ENCODE measurements at places on chromosomes 3 and 15. TPM values are rescaled to one million over a fixed set of nuclear protein-coding genes. Genes with fewer than 3 reads are reported as not detected.

WDR49 gene
- total RNA-seq: 1.5 TPM

ZNF385D gene
- 1.3 TPM for total RNA-seq

DPPA4 gene
- total RNA-seq: not detected

TRIM42 gene
- not detected for total RNA-seq

HMG20A gene
- 49.0 TPM for total RNA-seq

PPARG gene
- 31.2 TPM for total RNA-seq

DNA sequence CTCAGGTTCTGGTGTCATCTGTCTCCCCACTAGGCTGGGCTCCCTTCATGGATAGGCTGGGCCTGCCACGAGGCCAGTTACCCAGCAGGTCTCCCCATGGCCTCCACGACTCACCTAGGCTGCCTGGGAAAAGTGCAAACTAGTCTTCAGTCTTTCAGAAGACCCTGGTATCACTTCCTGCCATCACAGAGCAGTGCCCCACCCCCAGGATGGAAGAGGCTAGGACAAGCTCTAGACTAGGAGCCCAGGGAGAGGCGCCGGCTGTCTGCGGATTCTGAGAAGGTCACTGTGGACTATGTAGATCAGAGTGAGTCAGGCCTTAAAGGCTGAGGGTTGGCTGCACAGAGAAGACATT lies 63.7 kb downstream of the CORO2B start:
- no peak overlapping the region for H3K4me3 ChIP-seq
- DNase-seq: no peak
- H3K27ac ChIP-seq: no peak overlapping the region

DNA sequence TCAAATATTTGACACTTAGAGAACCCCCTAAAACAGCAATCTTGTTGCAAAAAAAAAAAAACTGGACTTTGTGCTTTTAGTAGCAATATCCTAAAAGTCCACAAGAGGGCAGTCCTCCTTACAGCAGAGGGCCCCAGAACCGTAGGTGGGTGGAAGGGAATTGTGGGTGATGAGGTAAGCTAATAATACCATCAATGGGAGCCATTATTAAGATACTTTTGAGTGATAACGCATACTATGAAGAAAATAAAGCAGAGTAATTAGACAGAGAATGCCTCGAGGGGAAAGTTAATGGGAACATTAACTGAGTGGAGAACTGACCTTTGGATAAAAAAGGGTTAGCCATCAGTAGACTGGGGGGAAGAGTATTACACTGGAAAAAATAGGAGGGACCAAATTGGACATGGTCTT lies 229.9 kb downstream of the THRB start:
- peak; percentile 59 for DNase-seq
- H3K27me3 ChIP-seq: no peaks in the 10 kb centered on the region
- peaks cover 20% of the 10 kb centered on the region for H3K4me1 ChIP-seq
- H3K27ac ChIP-seq: no peak overlapping the region
- no peak overlapping the region for H3K4me3 ChIP-seq

DNA sequence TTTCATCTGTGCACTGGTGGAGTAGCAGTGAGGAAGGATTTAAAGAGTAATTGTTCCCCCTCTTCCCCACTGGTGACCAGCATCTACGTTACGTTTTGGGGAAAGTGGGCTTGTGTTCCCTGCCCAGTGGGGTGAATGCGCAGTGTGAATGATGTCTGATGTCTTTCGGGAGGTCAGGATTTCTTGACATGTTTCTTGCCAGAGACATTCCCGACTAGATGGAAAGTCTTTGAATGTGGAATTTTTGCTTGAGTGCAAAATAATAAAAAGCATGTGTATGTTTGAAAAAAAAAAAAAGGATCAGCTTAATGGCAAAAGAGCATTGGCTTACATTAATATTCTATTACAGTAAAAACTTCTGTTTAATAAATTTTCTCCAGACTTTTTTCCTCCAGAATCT lies 632.2 kb downstream of the FOXP1 start:
- H3K4me1 ChIP-seq: peaks cover 12% of the 10 kb centered on the region
- no peaks in the 10 kb centered on the region for H3K36me3 ChIP-seq
- H3K27me3 ChIP-seq: no peaks in the 10 kb centered on the region
- no peak overlapping the region for H3K4me3 ChIP-seq
- H3K27ac ChIP-seq: no peak overlapping the region
- DNase-seq: peak; percentile 27

- H3K27ac ChIP-seq: no peak overlapping the region
- no peaks in the 10 kb centered on the region for H3K27me3 ChIP-seq
- peaks cover 20% of the 10 kb centered on the region for H3K36me3 ChIP-seq
- H3K4me3 ChIP-seq: no peak overlapping the region
- no peaks in the 10 kb centered on the region for H3K4me1 ChIP-seq
- DNase-seq: no peak
Measured at GRCh38 chr15:43144512-43144911, 11.1 kb downstream of the TMEM62 start.

- no peak overlapping the region for H3K4me3 ChIP-seq
- H3K27ac ChIP-seq: no peak overlapping the region
- DNase-seq: no peak
- peaks cover 7% of the 10 kb centered on the region for H3K27me3 ChIP-seq
Measured at GRCh38 chr3:44058868-44059203, 182.8 kb upstream of the TOPAZ1 start.

GRCh38 chr3:59818033-59818918 lies 768.5 kb upstream of the CFAP20DC start:
- no peak overlapping the region for H3K4me3 ChIP-seq
- no peaks in the 10 kb centered on the region for H3K4me1 ChIP-seq
- no peak overlapping the region for H3K27ac ChIP-seq
- no peaks in the 10 kb centered on the region for H3K36me3 ChIP-seq

DNA sequence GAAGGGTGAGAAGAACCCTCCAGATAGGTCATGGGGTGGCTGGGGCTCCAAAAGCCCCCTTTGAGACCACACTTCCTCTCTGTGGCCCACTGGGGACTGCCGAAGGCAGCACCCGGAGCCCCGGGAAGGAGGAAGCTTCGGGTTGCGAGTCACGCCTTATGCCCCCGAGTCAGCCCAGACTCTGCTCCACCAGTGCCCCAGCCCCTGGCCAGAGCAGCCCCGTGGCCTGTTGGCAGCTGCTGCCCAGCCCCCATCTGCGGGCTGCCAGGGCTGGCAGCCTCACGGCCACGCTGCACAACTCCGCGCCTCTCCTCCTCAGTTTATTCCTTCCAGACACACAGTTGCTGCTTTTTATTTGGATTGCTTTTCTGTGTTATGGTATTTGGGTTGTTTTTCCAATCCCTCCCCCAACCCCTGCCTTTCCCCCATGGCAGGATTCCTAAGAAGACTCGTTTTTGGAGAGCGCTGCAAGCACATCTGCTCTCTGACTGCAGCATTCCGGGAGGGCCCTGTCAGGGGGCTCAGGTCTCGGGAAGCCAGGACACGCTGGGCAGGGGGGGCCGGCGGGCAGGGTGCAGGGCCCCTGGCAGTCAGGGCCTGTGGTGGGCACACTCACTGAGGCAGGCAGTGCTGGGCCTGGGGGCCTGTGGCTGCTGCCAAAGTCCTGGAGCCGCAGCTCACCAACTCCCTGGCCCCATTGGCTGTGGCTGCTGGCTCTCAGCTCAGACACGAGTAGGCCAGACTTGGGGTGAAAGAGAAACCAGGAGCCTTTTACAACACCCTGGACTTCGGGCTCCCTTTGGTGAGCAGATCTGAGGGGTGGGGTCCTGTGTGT lies 20.2 kb downstream of the MAGEF1 start:
- H3K27ac ChIP-seq: peak overlapping the region; percentile 55
- H3K27me3 ChIP-seq: no peaks in the 10 kb centered on the region
- no peak overlapping the region for H3K4me3 ChIP-seq
- DNase-seq: peak; percentile 87
- no peaks in the 10 kb centered on the region for H3K36me3 ChIP-seq

GRCh38 chr15:35289024-35289617 lies 204.0 kb upstream of the NANOGP8 start:
- no peaks in the 10 kb centered on the region for H3K27me3 ChIP-seq
- DNase-seq: peak; percentile 83
- no peak overlapping the region for H3K4me3 ChIP-seq
- no peaks in the 10 kb centered on the region for H3K4me1 ChIP-seq
- H3K36me3 ChIP-seq: no peaks in the 10 kb centered on the region

DNA sequence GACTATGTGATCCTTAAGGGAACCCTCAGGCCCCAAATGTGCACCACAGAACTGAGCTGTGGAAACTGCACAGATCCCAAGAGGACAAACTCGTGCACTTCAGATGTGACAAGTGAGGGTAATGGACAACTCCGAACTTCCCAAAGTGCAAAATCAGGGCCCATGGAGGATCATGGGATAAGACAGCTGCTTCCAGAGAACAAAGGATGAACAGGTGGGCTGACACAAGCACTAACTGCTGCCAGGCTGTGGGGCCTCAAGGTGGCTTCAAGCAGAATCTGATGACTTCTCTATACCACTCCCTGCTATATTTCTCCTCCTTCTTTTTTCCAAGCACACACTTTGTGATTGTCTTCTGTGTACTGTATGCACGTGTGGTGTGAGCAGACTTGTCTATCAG lies 5.4 kb downstream of the TARS3 start:
- H3K4me3 ChIP-seq: no peak overlapping the region
- H3K4me1 ChIP-seq: no peaks in the 10 kb centered on the region
- H3K27ac ChIP-seq: no peak overlapping the region
- peaks cover 54% of the 10 kb centered on the region for H3K36me3 ChIP-seq
- no peaks in the 10 kb centered on the region for H3K27me3 ChIP-seq

- no peak overlapping the region for H3K4me3 ChIP-seq
- DNase-seq: no peak
- no peaks in the 10 kb centered on the region for H3K4me1 ChIP-seq
Measured at GRCh38 chr3:171011873-171012336, 14.6 kb downstream of the SLC2A2 start.

DNA sequence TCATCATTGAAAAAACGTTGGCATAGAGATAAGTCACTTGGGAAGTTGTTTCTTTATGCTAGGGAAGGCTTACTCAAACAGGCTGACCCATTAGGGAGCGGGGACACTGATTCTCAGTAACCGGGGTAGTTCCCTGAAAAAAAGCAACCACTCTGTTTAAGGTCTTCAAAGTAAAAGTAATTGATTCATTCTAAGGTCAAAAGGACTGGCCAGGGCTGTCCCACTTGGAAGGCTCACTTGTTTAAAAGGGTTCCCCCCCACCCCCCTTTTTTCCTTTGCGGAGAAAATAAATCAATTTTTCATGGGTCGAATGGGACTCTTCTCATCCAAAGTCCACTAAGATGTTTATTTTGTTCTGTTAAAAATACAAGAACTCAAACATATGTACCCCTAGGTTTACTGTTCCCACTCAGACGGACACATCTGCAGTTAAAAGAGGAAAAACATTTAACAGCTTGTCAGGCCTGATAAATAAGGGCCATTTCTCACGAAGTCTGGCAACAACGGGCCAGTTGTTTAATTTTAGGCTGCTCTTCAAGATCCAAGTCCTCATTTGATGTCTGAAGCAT lies 53.0 kb downstream of the ARHGEF3 start:
- no peaks in the 10 kb centered on the region for H3K27me3 ChIP-seq
- H3K4me1 ChIP-seq: no peaks in the 10 kb centered on the region
- H3K27ac ChIP-seq: peak overlapping the region; percentile 49

DNA sequence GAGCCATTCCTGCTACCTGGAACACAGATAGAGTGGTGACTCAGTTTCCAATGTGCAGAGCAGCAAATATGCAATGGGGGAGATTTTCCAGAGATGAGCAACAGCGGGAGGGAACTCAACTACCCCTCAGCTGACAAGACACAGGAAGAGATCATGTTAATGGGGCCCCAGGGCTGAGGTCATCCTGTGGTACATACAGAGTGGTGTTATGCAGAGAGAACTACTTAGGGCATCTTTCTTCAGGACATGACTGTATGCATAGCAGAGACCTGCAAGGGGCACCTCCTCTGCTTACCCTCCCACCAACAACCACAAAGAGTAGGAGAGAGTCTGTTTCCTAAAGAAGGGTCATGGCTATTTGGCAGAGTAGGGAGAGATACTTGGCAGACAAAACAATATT lies 6.8 kb upstream of the TBC1D5 start:
- H3K27me3 ChIP-seq: no peaks in the 10 kb centered on the region
- no peak overlapping the region for H3K4me3 ChIP-seq
- peaks cover 23% of the 10 kb centered on the region for H3K4me1 ChIP-seq
- H3K36me3 ChIP-seq: no peaks in the 10 kb centered on the region
- H3K27ac ChIP-seq: no peak overlapping the region

- H3K27ac ChIP-seq: no peak overlapping the region
- H3K27me3 ChIP-seq: no peaks in the 10 kb centered on the region
- no peaks in the 10 kb centered on the region for H3K4me1 ChIP-seq
- DNase-seq: peak; percentile 21
- no peaks in the 10 kb centered on the region for H3K36me3 ChIP-seq
Measured at GRCh38 chr3:173013219-173013832, 127.7 kb downstream of the SPATA16 start.

GRCh38 chr15:98903377-98904018 lies 104.1 kb downstream of the PGPEP1L start:
- DNase-seq: no peak
- H3K27me3 ChIP-seq: no peaks in the 10 kb centered on the region
- H3K36me3 ChIP-seq: peaks cover 14% of the 10 kb centered on the region
- peaks cover 10% of the 10 kb centered on the region for H3K4me1 ChIP-seq

- H3K27ac ChIP-seq: no peak overlapping the region
- no peaks in the 10 kb centered on the region for H3K4me1 ChIP-seq
- DNase-seq: no peak
- no peak overlapping the region for H3K4me3 ChIP-seq
Measured at GRCh38 chr15:61184431-61184830, 44.7 kb downstream of the RORA start.

DNA sequence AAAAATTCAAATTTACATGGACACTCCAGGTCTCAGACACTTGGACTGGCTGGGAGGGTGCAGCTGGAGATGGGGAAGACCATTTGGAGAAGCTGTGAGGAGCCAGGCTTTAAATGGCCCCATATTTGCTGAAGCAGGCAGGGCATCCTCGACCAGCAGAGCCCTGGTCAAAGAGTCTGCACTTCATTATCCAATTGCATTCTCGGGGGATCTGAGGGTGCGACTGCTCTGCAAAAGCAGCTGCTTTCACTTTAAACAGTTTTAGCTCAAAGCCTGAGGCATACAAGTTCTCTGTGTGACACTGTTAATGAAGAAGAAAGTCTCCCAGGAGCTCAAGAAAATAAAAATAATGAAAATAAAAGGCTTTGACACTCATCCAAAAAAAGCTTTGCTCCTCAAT lies 98.0 kb upstream of the SLC25A36 start:
- no peak for DNase-seq
- H3K27ac ChIP-seq: no peak overlapping the region
- H3K4me1 ChIP-seq: no peaks in the 10 kb centered on the region
- H3K4me3 ChIP-seq: no peak overlapping the region

- no peak overlapping the region for H3K4me3 ChIP-seq
- no peak for DNase-seq
- peaks cover 83% of the 10 kb centered on the region for H3K4me1 ChIP-seq
- no peak overlapping the region for H3K27ac ChIP-seq
- H3K36me3 ChIP-seq: no peaks in the 10 kb centered on the region
Measured at GRCh38 chr15:67822537-67823313, 2.6 kb upstream of the SKOR1 start.

DNA sequence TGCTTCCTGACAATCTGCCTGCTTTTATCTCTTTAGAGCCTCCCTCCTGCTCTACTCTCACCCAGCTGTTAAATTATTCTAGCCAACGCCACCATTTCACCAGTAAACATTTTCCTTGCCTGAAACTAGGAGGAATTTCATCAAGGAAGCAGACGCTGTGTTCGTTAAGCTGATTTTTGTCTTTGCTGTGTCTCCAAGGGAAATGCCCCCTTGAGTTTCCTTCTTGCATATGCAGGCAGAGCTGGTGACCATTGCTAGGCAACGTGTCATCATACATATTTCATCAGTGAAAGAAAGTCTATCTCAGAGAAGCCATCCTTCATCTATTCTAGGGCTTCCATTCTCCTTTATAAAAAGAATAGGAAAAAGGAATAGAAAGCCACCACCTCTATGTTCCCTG lies 87.0 kb upstream of the ST8SIA2 start:
- no peaks in the 10 kb centered on the region for H3K36me3 ChIP-seq
- peaks cover 16% of the 10 kb centered on the region for H3K27me3 ChIP-seq
- H3K4me1 ChIP-seq: no peaks in the 10 kb centered on the region
- no peak overlapping the region for H3K4me3 ChIP-seq
- no peak overlapping the region for H3K27ac ChIP-seq
- DNase-seq: no peak
